Activated T-cell treated with anti-CD3 and anti-CD28 coated beads, Interleukin-2, amount 50 U/mL, for 72 hours (primary cell): ENCODE measurements at places on chromosomes 5 and 9. TPM values are rescaled to one million over a fixed set of nuclear protein-coding genes. Genes with fewer than 3 reads are reported as not detected.

GRCh38 chr5:118561971-118562370 is 426.4 kb downstream of the DTWD2 start:
- H3K36me3 ChIP-seq, result no peaks in the 10 kb centered on the region
- no peaks in the 10 kb centered on the region for H3K4me1 ChIP-seq
- no peak for DNase-seq
- no peak overlapping the region for H3K4me3 ChIP-seq

ENG gene
- total RNA-seq, result 14.4 TPM

GARNL3 gene
- 4.7 TPM for total RNA-seq

PCDHGA1 gene
- total RNA-seq, result 0.05 TPM
